ENCODE measurements at places on chromosomes 4 and X.
A peak's percentile ranks its signal among the peaks of the same experiment; 100 is the strongest.

DNA sequence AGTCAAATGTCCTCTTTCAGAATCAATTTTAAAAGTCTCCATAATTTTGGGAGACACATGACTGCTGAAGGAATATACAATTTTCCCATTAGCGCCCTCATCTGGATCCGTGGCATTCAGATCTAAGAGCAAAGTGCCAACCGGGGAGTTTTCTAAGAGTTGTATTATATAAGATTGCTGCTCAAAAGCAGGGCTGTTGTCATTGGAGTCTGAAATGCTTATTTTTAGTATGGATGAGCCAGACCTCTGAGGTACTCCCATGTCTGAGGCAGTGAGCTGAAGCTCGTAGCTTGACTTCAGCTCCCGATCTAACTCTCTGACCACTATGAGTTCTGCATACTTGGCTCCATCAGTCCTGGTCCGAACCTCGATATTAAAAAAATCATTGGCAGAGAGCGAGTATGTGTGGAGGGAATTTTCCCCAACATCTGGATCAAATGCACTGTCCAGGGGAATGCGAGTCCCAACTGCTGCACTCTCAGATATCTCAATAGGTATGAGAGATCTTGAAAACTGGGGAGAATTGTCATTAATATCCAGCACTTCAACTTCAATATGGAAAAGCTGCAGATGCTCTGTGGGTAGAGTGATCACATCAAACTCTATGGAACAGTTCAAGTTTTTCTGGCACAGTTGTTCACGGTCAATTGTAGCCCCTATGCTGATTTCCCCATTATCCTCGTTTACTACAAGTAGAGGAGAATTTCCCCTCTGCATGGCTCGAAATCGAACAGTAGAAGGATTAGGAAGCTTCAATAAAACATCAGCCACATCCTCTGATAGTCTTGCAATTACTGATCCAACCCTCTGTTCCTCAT is 917 bp downstream of the PCDH18 start:
- no peak for DNase-seq

DNA sequence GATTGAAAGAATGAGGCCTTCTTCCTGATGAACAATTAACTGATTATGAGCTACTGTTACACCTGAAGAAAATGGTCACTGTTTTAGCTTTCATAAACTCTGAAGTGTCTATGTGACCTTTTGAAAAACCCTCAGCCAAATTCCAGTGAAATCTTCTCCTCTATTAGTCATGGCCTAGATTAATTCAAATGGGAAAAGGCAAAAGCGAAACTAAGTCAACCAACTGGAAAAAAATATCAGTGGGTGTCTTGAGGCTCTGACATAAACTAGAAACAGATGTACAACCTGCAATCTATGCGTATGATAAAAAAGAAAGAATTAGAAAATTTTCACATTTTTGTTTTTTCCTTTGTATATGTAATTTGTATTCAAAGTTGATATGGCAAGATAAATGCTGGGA is 169.4 kb upstream of the BANK1 start:
- no peak for DNase-seq

DNA sequence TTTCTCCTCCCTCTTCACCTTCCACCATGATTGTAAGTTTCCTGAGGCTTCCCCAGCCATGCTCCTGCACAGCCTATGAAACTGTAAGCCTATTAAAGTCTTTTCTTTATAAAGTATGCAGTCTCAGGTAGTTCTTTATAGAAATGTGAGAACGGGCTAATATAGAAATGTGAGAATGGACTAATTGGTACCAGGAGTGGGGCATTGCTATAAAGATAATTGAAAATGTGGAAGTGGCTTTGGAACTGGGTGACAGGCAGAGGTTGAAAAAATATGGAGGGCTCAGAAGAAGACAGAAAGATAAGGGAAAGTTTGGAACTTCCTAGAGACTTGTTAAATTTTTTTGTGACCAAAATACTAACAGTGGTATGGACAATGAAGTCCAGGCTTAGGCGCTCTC is 959.3 kb downstream of the SH3BGRL start:
- DNase-seq: no peak

DNA sequence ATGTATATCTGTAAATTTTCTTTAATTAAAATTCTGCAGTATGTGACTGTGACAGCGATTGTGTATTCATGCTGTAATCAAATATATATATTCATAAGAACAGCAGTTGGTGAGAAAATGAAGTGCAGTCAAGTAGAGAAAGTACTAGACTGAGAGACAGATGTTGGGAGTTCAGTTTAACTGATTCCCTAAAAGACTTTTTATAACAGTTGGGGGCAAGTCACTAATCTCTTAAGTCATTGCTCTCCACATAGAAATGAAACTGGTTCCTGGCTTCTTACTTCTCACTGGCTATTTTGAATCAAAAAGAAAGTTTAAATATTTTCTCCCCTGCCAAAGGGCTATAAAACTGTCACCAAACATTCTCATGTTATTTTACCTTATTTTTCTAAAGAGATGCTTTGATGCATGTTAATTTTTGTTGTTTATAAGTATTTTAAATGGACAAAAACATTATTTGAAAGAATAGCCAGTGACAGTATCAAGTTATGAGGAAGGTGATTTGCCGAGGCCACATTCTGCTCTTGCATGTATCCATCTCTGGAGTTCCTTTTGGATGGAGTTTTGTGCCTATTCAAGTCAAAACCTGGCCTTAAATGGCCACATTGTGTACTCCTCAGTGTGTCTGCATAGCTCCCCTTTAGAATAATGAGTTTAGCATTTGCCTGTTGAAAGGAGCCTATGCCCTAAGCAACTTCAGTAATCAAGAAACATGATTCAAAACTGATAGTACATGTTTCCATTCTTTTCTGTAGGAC is 30.8 kb downstream of the EXOC1 start:
- DNase-seq: no peak

- DNase-seq: peak; percentile 75
Observed at GRCh38 chrX:54182864-54183613, at the start of gene FAM120C. Gene FAM120C (minus strand): TSS chrX:54183254. CDS start chrX:54183198, 56 bp downstream.

DNA sequence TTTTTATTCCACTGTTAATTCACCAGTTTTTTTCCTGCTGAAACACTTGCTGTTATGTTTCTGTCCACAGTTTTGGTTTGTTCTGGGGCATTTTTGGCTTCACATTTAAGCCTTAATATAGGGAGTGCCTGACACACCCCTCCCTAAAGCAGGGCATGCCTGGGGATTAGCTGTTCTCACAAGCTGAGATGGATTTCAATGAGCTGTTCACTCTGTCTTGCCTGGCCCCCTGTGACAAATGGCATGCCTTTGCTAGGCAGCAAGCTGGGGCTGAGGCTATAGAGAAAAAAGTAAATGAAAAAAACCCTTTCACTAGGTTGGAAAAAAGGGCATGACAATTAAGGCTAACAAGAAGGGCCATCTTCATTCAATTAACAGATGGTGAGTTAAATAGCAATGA is 22.4 kb downstream of the LPAR4 start:
- DNase-seq: no peak

DNA sequence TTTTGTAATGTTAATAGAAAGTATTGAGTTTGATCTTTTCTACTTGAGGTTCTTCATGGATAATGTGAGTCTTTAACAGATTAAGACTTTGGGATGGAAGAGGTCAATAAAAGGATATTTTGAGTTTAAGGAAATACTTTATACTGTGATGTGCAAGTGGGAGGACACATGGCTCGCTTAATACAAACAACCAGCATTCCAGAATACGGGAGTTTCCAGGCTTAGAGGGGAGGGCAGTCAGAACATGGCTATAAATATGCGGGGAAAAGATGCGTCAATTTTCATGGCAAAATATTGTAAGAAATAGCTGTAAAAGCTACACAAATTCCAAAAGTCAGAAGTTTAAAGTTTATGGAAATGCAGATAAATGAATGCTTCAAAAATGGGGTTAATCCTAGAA is 192.3 kb downstream of the AASDH start:
- no peak for DNase-seq

GRCh38 chr4:186341655-186342054 is 75.7 kb downstream of the F11 start:
- no peak for DNase-seq

DNA sequence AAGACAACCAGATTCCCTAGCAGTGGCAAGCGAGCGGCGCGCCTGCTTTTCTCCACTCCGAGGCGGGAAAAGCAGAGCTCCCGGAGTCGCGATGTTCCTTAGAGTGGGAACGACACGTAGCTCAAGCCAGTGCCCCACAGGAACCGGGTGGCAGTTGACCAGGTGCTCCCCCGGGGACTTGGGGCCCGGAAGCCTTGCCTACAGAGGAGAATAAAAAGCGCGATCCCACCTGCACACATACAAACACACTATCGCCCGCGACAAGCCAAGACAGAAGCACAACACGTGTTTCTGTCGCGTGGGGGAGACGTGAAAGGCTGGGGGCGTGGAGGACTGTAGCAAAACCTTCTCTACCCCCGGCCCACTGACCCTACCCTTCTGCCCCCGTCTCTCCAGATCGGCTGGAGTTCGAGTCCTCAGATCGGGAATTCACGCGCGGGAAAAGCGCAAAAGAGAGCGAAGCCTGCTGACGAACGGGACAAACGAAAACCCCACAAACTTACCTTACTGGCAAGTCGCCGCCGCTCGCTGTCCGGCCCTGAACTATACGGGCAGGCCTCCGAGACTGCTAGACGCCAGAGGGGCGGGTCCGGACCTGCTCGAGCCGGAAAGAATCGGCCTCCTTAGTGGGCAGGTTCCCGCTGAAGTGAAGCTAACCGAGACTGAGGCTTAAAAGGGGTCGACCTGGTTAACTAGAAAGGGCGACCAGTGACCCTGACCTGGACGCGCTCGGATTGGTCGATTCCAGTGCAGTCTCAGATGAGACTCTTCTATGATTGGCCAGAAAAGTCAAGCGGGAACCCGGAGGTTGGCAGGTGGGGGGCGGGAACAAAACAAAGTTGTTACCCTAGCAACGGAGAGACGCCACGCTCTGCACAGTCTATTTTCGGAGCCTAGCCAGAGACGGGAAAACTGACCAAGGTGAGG is at the start of the genes DNAAF6 and NUP62CL:
Gene DNAAF6 (plus strand): TSS at position 842 of the 927 bp plus-strand sequence. CDS start 6,265 bp downstream, outside the sequence.
Gene NUP62CL (minus strand): TSS at position 664 of the 927 bp plus-strand sequence. CDS start 31,287 bp downstream, outside the sequence.
- DNase-seq: peak; percentile 86

DNA sequence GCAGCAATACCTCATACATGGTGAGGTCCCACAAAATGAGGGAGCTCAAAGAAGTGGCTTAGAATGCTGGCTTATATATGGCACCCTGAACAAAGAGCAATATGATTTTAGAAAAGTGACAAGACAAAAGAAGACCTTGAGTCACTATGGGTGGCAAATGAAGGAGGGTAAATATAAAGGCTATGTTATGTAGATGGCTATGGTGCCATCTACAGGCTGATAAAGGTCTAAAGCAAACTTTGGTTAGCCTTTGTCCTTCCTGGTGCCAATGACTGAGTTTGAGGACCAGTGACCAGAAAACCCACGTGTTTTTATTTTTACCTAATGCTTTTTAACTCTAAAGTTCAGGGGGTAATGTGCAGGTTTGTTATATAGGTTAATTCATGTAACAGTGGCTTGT is 151.8 kb downstream of the CCNG2 start:
- no peak for DNase-seq
